Articular chondrocyte of knee joint (primary cell): ENCODE measurements at places on chromosomes 7 and 10. TPM values are rescaled to one million over a fixed set of nuclear protein-coding genes. Genes with fewer than 3 reads are reported as not detected.

The SEMA3C gene
- total RNA-seq: 669 and 957 TPM in 2 replicates

The PLPP4 gene
- 0.13 and 0.43 TPM in 2 replicates for total RNA-seq

The CALHM1 gene
- total RNA-seq: not detected in 2 replicates

The LRRD1 gene
- 0.43 and 0.65 TPM in 2 replicates for total RNA-seq

The CTAGE8 gene
- total RNA-seq: 0.11 and 3.1 TPM in 2 replicates

The SFTPA2 gene
- total RNA-seq: not detected in 2 replicates

The CUZD1 gene
- 0.43 and 0.91 TPM in 2 replicates for total RNA-seq
